IPS DF 19.7 (cell line): ENCODE measurements at places on chromosomes 7 and 10.

DNA sequence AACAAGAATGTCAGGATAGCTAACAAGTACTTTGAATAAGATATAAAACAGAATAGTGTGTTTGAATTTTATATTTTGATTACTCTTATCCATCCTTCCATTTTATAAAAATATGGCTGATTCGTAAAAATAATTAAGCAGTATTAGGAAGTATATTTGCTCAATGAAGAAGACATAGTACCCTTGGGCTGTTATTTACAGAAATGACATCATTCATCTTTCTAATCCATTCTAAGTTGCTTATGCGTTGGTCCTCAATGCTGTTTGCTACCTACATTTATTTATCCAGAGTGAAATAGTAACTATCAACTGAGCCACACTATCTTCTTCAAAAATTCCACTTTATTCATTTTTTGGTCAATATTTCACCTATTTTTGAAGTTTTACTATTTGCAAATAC lies 2.1 kb upstream of the ZNF804B start:
- no peak for DNase-seq

- no peak for DNase-seq
Measured at GRCh38 chr10:62268027-62268398, 631 bp downstream of the RTKN2 start.

- no peak for DNase-seq
Measured at GRCh38 chr10:17074541-17074847, 55.1 kb downstream of the CUBN start.

GRCh38 chr7:17952387-17952786 lies 12.1 kb upstream of the SNX13 start:
- no peak for DNase-seq

- DNase-seq: no peak
Measured at GRCh38 chr10:77866598-77866997, 60.0 kb downstream of the DLG5 start.

DNA sequence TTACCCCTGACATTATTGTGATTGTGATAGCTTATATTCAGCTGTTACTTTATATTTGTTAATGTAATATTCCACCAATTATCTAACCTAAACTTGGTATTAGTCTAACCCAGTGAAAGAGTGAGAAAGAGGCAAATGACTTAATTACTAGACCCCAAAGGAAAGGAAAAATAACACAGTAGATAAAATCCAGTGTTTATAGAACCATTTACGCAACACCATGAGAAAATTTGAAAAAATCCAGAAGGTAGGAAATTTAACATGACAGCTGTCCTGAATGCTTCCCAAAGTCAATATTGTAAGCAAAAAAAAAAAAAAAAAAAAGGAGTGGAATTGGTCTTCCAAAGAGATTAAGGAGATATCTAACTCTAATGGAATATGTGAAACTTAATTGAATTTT lies 741.5 kb upstream of the GHITM start:
- no peak for DNase-seq

- DNase-seq: no peak
Measured at GRCh38 chr10:3287572-3288445, 115.2 kb upstream of the PITRM1 start.

GRCh38 chr10:69839696-69840345 lies 38.1 kb downstream of the COL13A1 start:
- DNase-seq: no peak

DNA sequence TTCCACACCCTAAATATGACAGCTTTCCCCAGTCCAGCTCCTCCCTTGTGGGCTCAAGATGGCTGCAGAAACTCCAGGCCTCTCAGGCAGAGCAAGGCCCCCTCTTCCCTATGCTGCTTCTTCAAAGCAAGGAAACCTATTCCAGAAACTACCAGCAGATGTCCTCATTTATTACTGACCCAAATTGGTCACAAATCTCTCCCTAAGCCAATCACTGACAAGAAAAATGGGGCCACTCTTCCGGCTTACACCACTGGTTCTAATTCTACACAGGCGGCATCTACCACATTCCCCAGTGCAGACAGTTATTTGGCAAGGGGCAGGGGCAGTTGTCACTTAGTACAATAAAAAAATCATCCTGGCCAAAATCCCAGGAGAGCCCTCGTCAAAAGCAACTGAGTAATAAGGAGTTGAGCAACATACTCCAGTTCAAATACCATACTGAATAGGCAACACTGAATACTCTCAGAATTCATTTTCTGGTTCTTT lies 150.4 kb downstream of the SFMBT2 start:
- DNase-seq: peak; percentile 68

DNA sequence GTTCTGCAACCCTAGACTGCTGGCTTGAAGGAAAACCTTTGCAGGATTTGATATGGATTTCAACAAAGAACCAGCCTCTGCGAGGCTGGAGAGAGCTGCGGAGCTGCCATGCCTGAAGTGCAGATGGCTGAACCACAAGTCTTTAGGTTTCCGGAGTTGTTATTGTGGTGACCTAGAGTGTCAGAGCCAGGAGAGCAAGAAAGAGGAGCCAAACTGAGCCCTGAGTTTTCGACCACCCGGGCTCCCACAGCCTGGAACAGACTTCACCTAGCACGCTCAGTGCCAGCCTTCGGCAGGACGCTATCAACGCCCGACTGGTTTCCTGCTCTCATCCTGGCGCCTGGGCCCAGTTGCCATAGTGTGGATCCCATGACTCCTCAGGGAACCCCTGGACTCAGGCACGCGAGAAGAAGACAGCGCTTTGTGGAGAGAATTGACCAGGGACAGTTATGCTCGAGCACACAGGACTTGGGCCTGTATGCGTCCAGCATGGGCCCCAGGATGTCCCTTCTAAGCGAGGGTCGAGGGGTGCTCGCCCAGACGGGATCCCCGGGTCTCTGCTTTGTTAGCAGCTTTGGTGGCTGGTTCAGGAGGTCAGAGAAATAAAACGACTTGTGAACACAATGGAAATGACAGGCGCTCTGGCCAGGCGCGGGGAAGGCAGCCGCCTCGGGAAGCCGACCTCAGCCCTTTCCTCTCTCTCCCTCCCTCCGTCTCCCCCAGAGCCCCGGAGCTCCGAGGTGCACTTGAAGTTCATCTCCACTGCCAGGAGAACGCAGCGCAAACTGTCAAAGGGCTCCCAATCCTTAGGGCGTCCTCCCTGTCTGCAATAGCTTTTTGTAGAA lies 1.8 kb upstream of the GAD2 start:
- no peak for DNase-seq

DNA sequence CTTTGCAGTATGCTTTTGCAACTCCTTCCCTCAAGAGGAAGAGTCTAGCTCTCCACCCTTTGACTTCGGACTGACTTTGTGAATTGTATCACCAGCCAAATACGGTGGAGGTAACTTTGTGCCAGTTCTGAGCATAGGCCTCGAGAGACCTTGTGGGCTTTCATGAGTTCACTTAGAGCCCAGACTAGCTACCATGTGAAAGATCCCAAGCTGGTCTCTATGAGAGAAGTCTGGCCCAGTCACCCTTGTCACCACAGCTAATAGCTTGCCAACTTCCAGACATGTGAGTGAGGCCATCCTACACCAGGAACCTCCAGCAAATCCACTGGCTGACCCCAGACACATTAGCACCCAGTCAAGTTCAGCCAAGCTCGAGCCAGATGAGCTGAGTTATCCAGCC lies 72.2 kb upstream of the EXOC4 start:
- DNase-seq: no peak

DNA sequence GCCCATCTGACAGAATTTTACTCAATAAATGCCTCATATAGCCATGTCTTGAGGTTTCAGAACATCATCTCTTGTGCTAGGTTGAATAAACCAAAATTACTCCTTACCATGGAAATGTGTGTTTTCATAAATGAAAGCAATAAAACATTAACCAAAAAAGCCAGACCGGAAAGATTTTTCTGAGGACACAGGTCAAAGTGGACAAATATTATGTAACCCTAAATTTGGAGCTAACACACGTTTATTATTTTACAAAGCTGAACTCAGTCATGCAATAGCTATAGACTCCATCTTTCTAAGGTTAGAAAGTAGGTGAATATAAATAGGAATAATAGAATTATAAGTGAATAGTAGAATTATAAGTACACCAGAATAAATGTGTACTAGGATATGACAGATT lies 269.1 kb downstream of the TSPAN12 start:
- no peak for DNase-seq

DNA sequence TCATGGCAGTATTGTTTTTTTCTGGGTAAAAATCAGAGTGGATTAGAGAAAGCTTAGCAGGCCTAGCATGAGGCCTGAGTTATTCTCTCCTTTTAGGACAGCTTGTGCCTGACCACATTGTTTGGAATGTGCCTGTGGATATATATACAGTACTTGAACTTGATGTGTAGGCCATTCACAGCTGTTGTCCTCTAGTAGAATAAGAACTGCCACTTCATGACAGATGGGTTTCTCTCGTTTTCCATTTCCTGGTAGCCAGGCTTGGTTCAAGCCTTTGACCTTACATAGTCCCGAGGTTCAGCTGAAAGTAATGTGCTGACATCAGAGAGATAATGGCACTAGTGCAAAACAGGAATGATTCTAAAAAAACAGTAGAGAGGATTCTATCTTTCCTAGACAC lies 473.9 kb downstream of the AUTS2 start:
- DNase-seq: no peak

DNA sequence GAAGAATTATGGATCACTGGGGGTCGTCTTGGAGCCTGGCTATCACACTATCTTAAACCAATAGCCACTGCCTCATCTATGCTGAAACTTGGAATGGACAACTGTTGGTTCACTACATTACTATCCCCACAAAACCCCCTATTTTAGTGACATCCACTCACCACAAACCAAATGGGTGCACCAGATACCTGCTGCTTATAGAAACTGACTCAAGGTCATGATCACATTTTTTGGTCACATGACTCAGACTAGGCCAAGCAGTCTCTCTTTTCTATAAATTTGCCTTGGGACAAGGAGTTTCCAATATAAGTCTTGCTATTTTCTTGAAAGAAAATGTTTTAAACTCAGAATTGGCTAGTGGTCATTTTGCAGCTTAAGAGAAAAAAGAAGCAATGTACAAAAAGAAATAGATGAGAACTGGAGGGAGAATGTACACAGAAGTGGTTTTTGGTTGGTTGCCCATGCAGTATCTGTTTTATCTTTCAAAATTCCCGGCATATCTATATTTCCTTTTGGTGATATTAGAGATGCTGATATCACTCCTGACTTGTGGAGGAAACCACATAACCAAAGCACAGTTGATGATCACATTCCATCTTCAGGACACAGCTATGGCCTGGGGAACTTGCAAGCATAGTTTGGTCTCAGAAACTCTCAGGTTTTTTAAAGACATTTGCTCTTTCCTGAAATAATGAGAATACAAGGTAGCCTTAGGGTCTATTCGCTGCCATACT lies 85.2 kb upstream of the CACNA2D1 start:
- no peak for DNase-seq

- no peak for DNase-seq
Measured at GRCh38 chr7:31175672-31176071, 123.6 kb downstream of the ADCYAP1R1 start.

DNA sequence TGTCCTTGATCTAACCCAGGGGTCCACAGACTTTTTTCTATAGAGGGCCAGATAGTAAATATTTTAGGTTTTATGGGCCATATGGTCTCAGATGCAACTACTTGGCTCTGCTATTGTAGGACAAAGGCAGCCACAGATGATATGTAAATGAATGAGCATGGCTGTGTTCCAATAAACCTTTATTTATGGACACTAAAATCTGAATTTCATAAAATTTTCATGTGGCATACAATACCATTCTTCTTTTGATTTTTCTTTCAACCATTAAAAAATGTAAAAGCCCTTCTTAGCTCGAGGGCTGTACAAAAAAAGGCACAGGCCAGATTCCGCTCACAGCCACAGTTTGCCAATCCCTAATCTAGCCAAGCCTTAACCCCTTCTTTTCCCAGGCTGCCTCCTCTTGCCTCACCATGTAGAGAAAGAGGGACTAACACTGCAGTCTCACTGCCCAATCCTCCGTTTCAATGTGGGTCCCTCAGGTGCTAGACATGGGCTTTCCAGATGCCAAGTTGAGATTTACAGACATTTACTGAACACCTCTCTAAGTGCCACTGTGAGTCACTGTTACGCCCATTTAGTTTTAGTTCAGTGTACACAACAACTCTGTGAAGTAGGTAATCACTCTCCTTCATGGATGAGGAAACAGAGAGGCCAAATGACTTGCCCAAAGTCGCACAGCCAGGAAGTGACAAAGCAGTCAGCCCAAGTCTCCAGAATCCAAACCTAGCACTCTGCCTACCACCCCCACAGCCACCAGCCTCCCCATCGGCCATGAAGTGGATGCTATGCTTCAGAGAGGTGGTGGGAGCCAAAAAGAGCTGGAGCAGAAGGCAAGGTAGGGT lies 132.6 kb upstream of the PDLIM1 start:
- DNase-seq: no peak

DNA sequence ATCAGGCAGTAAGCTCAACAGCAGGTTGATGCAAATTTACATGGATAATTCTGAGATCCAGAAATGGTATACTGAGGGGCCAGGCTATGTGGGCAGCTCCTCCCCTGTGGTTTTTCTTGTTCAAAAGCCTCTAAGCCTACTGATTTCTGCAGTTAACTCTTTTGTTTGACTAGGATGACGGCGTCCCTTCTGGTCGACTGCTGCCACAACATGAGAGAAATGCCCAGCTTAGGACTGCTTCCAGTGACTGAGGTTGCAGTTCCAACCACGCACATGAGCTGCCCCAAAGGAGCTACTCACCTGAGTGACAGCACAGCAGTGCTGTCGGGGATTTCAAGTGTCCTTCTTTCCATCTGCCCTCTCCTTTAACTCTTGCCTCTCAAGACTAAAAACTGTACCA lies 973.0 kb upstream of the GHITM start:
- peak; percentile 57 for DNase-seq
